Stimulated activated CD8-positive, alpha-beta memory T cell treated with anti-CD3 and anti-CD28 coated beads, Interleukin-7, amount 100 ng/mL, for 1 hour (primary cell): ENCODE measurements at places on chromosomes 5 and 9.

GRCh38 chr9:115649991-115650472 lies 503.6 kb upstream of the PAPPA start:
- no peak for DNase-seq

GRCh38 chr9:15268317-15268716 lies 38.7 kb downstream of the TTC39B start:
- no peak for DNase-seq

DNA sequence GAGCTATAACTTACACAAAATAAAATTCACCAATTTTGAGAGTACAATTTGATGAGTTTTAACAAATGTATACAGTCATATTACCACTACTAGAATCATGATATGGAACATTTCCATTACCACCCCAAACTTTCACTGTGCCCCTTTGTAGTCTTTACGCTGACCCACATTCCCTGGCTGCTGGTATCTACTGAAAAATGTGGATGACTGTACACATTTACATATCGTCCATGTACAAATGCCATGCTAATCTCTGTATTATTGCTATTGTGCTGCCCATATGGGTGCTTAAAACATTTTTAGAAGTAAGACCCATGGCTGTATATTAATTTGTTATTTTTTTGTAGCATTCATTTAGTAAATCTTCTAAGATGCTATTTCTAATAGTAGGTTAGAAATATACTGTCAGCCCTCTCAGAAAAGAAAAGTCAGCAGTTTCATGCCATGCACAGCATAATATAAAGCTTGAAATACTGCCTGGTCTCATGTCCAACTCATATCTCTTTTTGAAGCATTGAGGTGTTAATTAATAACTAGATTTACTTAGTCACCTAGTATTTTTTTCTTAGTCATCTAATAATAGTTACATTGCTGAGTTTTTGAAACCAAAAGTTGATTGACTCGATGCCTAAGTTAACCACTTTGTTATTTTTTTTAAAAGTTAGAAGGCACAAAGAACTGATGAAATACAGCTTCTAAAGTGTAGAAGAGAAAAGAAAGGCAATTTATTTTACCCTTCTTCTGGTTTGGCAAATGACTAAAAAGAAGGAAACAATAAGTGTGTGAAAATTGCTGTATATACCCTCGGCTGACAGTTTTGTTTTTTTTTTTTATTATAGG lies 188.3 kb upstream of the MEF2C start:
- no peak for DNase-seq

GRCh38 chr5:3843706-3844105 lies 248.1 kb downstream of the IRX1 start:
- DNase-seq: no peak

GRCh38 chr9:125089331-125089730 lies 54.0 kb downstream of the SCAI start:
- no peak for DNase-seq

DNA sequence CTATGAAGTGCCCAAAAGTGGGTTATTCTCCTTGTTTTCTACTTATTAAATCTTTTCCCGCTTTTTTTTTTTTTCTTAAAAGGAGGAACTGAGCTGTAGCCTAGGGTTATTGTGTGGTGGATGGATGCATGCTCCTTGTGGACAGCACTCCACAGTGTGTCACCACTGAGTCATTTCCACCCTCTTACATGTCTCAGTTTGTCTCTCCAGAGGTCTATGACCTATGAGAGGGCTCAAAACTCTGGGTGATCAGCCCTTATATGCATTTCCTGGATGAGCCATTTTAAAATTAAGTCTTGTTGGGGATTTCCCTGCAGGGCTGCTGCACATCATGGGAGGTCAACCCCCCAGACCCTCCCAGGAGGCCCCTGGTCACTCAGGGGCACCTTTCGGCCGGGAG lies 102.2 kb upstream of the MOCS2 start:
- no peak for DNase-seq

- no peak for DNase-seq
Observed at GRCh38 chr9:108133101-108133500, 643.5 kb upstream of the KLF4 start.

DNA sequence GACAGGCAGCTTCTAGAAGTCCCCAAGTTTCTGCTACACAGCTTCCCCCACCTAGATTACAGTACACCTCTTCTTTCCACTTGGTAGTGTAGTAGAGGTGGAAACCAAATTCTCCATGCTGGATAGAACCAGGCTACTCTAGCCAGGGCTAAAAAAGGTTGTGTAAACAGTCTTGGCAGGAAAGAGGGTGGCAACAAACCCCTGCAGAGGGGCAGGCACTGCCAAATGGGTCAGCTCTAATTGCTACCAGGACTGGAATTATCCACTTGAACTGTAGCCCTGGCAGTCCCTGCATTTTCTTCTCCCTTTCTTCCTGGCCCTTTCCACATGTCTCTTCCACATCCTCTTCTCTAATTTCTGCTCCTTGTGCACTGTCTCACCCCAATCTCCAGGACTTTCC lies 24.8 kb downstream of the RANBP3L start:
- DNase-seq: no peak

DNA sequence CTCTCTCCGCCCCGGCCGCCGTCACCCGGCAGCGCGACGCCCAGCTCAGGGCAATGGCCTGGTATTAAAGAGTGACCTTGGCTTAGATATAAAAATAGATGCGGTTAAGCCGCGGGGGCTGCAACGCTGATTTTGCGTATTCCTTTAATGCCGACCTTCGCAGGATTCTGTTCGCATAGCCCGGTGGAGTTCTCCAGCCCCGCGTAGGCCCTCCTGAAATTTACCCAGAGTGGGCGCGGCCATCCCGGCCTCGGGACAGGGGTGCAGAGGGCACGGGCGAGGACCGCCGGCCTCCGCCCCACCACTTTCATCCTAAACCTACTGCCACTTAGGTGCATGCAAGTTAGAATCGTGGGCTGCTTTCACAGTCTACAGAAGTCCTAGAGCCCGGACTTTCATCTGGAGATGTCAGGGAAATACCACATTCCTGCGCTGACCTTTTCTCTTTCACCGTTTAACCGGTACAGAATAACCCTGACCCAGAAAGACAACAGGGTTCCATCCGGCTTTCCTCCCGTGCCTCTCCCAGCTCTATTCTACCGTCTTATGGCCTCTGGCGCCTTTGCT lies 492 bp upstream of the FAM169A start:
- DNase-seq: no peak

- no peak for DNase-seq
Observed at GRCh38 chr9:85536076-85536475, 205.7 kb downstream of the AGTPBP1 start.

DNA sequence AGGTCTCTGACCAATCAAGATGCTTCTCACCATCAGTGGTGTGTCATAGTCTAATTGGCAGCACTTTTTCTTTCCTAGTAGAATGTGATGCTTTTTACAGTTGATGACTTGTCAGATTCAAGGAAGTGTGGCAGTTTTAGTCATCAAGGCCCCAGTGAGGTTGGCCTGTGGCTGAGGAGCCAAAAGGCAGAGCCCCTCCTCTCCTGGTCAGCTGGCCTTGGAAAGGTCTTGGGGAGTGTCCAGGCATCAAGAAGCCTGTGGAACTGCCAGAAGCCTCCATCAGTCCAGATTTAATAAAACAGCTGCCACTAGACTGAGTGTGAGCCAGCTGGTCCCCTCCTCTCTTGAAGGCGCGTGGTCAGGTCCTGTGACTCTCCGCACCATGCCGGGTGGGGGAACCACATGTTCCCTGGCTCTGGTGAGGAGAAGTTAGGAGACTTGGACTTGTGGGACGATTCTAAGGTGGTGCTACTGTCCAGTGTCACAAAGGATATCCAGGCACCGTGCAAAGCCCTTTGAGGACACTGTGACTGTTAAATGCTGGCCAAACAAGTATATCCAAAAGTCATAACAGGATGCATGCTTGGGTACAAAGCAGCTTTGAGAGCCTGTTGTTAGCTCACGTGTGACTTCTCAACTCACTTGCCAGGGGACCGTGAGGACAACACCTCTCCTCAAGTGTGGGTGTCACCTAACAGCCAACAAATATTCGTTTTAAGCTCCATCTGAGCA lies 6.1 kb upstream of the ANGPTL2 start:
- no peak for DNase-seq

DNA sequence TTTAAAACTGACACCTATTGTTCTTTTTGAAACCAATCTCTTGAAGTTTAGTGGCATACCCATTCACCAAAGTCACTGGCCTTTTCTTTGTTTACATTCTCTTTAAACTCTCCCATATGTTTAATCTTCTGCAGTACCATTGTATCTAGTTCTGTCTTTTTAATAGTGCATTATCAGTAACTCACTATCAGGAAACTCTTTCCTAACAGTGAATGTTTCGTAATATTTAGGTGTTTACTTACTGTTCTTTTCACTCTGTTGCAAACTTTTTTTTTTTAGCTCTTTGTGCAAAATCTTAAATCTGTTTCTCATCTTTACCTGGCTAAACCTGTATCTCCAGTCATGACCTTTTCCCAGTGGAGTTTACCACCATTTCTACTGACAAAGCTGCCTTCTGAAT lies 17.2 kb downstream of the SMAD5 start:
- no peak for DNase-seq

GRCh38 chr9:114229295-114229694 lies 74.0 kb downstream of the COL27A1 start:
- DNase-seq: no peak

- DNase-seq: no peak
Observed at GRCh38 chr9:136348691-136349090, 14.9 kb downstream of the DNLZ start.

DNA sequence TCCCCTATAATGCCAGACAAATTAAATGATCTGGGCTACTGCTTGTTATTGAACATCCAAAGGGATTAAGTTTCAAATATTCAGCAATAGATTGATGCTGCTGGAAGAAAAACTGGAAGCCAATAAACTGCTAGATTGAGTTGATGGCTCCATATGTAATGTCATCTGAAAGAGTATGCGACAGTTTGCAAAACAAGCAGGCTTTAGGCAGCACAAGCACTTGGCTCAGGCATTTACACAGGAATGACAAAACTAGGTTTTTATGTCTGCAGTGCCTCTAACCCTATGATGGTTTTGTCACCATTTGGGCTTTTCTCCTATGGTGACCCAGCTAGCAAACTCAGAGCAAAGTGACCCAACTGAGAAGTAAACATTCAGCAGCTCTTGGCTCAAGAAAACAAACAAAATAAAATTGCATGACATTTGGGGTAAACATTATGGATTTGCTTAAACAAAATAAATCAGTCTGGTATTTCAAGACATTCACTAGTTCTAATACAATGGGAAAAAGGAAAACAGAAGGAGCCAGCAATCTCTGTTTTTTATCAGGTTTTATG lies 978.5 kb downstream of the DTWD2 start:
- DNase-seq: no peak

DNA sequence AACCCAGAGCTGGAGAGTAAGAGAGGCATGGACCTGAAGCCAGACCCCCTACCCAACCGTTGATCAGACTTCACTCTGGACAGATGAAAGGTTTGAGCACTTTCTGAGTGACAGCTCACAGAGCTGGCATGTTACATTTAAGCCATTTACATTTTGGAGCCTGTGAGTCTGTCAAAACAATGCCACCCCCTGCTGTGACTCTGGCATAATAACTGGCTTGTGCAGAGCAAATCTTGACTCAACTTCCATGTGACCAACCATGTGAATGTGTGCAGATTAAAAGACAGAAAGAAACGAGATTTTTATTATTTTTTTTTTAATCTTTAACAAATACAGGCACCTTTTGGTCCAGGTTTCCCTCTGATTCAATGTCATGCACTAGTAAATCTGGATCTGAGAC lies 48.5 kb downstream of the MFAP3 start:
- no peak for DNase-seq

DNA sequence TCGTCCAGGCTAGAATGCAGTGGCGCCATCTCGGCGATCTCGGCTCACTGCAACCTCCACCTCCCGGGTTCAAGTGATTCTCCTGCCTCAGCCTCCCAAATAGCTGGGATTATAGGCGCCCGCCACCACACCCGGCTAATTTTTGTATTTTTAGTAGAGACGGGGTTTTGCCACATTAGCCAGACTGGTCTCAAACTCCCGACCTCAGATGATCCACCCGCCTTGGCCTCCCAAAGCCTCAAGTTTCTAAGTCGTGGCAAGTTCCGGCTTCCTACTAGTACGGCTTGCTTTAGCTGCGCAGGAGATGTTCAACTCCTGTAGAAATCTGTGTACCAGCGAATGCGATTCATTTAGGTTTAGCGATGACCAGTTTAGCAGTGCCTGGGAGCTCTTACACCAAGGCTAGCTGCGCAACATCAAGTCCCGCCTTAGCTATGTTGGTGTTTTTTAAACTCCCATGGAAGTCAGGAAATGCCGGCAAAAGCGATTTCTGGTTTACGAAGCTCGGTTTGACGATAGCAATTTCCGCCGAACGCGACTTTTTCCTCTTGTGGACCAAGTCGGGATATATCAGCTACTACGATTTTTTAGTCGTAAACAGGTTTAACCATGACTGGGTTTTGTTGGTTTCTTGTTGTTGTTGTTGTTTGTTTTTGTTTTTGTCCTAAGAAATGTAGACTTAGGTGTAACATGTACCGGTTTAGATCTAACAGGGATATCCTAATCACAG lies 46.4 kb downstream of the ANXA2R start:
- peak; percentile 23 for DNase-seq

GRCh38 chr5:135240283-135240633 lies 158.8 kb downstream of the MACROH2A1 start:
- no peak for DNase-seq

- no peak for DNase-seq
Observed at GRCh38 chr9:113331780-113332179, 8.3 kb downstream of the WDR31 start.

- DNase-seq: no peak
Observed at GRCh38 chr5:126443374-126443851, 20.2 kb downstream of the GRAMD2B start.

GRCh38 chr5:73497497-73498056 lies 665 bp upstream of the BTF3 start:
- no peak for DNase-seq

- no peak for DNase-seq
Observed at GRCh38 chr5:123545506-123545905, 33.5 kb downstream of the CSNK1G3 start.

- DNase-seq: no peak
Observed at GRCh38 chr5:17817990-17818389, 183.7 kb downstream of the TAF11L14 start.

GRCh38 chr9:111872886-111873285 lies 23.7 kb upstream of the UGCG start:
- DNase-seq: no peak

- no peak for DNase-seq
Observed at GRCh38 chr5:96120120-96120519, 158.5 kb upstream of the ELL2 start.

DNA sequence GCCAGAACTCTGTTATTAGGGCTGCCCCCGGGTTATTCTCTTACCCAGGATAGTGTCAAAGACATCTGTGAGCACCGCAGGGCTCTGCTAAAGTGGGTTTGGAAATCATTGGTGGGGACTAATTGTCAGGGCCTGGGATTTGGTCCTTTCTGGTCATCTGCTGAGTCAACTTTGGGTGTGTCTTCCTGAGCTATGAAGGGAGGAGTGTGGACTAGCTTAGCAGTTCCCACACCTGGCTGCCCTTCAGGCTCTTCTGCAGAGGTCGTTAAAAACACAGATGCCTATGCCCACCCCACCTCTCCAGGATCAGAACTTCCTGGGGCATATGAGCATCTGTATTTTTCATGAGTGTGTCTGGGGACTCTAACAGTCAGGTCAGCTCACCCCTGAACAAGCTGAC lies 352.2 kb downstream of the SLIT3 start:
- DNase-seq: no peak
